ENCODE measurements at places on chromosomes 6 and 20.

- DNase-seq: no peak
Measured at GRCh38 chr6:81451787-81452186, 300.7 kb downstream of the TENT5A start.

DNA sequence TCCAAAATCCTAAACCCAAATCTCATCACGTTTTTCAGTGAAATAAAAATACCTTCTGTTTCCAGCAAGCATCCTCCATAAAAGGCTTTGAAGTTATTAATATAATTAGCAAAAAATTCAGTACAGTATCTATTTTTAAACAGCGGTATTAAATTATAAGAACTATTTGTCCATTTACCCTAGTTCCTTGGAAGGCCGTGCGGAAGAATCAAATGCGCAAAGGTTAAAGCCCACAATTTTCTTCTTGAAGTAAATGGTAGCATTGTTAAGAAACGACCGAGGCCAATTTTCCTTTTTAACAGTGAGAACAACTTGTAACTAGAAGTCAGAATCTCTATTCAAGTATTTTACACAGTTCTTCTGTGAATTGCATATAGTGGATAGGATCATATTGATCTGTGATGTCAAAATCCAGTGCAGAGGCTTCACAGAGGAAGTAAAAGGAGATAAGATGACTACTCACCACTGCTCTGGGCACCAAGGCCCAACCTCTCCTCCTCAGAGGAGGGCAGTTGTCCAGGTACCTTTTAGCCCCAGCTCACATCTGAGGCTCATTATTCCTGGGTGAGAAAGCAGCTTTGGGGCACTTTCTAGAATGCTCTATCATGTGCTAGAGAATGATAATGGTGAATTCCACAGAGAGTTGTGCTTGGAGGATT, 36.3 kb downstream of the TNFAIP3 start:
- DNase-seq: no peak

DNA sequence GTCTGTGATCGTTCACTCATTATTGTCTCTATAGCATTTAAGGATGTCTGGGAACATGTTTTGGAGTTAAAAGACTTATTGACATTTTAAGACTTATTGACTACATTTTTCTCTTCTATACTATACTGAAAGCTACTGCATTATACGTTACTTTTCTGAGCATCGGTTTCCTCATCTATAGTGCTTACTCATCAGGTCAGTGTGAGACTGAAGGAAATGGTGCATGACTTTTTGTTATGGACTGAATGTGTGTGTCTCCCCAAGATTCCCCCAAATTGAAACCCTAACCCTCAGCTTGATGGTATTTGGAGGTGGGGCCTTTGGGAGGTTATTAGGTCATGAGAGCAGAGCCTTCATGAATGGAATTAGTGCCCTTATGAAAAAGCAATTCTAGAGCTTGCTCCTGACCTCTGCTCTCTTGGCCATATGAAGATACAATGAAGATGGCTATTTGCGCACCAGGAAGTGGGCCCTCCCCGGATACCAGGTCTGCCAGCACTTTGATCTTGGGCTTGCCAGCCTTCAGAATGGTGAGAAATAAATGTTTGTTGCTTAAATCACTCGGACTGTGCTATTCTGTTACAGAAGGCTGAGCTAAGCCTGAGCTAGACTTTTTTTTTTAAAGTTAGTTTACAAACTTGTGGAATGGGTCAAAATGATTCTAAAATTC, 243.7 kb upstream of the RREB1 start:
- DNase-seq: no peak

DNA sequence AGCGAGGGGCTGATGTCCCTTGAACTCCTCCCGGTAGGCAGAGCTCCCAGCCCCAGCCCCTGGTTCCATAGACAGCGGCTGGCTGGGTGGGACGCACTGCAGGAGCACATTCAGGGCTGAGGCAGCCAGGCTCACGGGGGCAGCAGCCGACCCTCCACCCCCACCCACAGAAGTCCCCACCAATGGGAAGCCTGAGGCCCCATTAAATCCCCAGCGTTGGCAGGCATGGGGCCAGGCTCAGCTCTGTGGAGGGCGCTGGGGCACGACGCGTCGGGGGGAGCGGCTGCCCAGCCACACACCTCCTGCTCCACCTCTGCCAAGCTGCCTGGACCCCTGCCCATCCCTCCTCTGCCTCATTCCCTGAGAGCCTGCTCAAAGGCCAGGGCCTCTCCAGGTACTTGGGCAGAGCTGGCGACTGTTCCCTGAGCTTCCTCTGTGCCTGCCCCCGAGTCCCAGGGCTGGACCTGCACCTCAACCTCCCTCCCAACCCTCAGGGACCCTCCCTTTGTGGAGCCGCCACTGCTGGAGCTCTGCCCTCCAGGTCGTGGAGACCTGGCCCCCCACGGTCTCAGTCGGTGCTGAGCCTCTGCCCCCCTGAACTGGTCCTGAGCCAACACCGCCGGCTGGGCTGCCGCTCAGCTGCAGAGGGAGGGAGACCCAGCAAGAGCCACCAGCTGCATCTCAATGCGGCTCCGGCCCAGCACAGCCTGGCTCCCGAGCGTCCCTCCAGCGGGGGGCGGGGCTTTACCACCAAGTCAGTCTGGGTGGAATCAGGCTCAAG, 9.1 kb downstream of the CHRNA4 start:
- no peak for DNase-seq

- no peak for DNase-seq
Measured at GRCh38 chr20:8756410-8756809, 312.5 kb upstream of the PLCB4 start.

- DNase-seq: no peak
Measured at GRCh38 chr20:16051968-16052367, 521.3 kb downstream of the KIF16B start.

GRCh38 chr6:22421198-22421597, 124.4 kb upstream of the PRL start:
- no peak for DNase-seq
